ENCODE measurements at places on chromosomes 5 and 9.

- DNase-seq = no peak
Measured at GRCh38 chr5:144315026-144315425, 144.4 kb downstream of the KCTD16 start.

DNA sequence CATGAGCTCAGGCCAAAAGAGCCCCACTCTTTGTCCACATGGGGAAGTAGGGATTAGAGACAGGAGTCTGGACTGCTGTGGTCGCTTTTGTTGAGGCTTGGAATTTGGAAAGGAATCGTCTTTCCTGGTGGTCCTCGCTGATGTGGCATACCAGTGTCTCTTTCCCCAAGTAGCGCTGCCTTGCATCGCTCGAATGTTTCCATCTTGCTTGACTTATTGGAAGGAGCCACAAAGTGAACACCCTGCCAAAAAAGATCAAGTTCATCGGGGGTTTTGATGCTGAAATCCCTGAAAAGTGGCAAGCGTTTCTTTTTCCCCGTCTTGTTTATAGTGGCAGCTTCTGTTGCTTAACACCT is 161.3 kb downstream of the MACROH2A1 start:
- no peak for DNase-seq

DNA sequence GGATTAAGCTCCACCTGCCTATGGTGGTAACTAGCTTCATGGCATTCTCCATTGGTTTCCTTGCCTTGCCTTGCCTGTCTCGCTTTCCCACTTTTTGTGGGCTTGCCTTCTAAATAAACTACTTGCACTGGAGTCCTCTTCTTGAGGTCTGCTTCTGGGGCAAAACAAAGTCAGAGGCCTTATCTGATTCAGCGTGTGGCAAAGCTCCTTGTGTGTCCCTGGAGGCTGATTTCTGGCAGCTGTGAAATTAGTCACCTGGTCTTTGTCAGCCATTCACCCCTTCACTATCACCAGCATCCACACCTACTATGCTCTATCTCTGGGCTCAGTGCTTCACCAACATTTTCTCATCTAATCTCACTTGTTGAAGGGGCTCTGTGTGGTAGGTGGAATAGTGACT is 176.2 kb downstream of the SEC61B start:
- no peak for DNase-seq

DNA sequence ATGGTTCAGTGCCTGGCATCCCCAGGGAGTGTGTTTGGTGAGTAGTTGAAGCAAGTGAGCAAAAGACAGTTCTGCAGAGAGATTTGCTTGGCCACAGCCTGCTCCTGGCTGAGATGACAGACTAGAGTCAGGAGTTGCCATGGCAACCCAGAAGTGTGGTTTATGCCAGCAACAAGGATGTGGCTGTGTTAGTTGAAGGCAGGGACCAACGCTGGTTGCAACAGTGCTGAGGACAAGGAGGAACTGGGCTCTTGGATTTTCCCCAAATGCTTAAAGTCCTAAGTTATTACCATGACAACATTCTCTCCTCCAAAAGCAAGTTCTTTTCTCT is 2.7 kb downstream of the NXNL2 start:
- DNase-seq = no peak

DNA sequence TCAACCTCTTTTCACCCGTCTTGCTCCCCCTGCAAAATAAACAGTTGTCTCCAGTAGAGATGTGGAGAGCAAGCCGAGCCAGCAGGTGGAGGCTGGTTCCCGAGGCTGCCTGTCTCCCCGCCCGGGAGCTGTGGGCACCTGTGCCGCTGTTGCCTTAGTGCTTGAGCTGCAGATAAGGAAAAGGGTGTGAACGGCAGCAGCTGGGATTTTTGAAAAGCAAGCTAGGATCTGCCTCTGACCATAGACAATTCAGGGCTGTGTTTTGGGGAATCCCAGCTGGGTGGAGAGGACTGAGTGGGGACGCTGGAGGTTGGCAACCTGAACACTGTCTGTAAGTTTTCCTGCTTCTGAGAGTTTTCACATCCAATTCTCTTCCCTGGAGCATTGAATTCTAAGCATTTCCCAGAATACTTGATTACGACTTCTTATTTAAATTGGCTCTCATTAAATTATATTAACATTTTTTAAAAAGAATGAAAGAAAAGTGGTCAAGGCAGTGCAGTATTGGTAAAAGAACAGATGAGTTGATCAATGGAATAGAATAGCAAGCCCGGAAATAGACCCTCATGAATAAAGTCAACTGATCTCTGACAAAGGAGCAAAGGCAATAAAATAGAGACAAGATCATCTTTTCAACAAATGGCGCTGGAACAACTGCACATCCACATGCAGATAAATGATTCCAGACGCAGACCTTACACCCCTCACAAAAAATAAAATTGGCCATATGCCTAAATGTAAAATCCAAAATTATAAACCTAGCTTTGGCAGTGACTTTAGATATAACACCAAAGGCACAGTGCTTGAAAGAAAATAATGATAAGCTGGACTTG is 9.7 kb downstream of the WNK2 start:
- DNase-seq = no peak

GRCh38 chr9:18947892-18948339 is 85.1 kb downstream of the SAXO1 start:
- no peak for DNase-seq

- no peak for DNase-seq
Measured at GRCh38 chr9:70352356-70352755, 62.1 kb downstream of the KLF9 start.

DNA sequence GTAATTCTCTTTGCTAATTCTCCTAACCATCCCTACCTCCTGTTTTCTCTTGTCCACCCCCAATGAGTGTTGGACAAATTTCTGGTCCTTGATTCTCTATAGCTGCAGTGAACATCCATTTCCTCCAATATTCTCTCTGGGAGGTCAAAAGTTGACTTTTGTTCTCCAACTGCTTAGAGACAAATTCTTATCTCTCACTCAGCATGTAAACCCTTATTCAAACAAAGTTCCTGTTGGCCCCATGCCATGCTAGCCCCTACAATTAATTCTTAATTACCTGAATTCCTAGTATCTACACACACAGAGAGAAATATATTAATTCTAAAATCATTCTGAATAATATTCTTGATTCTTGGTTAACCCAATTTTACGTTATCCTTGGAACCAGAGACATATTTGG is 472.9 kb upstream of the ACTBL2 start:
- DNase-seq = no peak

DNA sequence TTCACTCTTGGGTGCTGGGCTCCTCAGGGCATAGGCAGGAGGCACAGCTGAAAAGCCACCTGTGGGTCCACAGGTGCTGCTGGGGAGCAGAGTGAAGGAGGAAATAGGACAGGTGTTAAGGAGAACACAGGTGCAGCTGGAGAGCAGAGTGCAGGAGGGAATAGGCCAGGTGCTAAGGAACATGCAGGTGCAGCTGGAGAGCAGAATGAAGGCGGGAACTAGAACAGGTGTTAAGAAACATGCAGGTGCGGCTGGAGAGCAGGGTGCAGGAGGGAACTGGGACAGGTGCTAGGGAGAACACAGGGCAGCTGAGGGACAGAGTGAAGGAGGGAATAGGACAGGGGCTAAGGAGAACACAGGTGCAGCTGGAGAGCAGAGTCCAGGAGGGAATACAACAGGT is 43.8 kb upstream of the PLEKHG4B start:
- DNase-seq = no peak

DNA sequence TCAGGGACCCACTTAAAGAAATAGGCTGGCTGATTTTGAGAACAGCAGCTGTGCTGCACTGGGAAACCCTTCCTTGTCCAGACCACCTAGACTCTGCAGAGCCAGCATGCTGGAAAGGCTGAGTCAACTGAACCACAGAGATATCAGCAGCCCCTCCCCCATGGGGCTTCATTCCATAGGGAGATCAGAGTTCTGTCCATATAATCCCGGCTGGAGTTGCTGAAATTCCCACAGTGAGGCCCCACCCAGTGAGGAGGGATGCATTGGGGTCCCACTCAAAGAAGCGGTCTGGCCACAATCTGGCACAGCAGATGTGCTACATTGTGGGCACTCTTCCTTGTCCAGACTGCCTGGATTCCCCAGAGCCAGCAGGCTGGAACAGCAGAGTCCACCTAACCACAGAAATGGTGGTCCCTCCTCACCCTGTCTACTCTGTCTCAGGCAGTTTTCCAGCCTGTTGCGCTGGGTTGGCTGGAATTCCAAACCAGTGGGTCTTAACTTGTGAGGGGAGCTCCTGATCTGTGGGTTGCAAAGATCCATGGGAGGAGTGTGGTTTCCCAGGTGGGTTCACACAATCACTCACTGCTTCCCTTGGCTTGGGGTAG is 127.1 kb downstream of the RNF180 start:
- DNase-seq = no peak

- no peak for DNase-seq
Measured at GRCh38 chr5:84218546-84218945, 166.1 kb downstream of the EDIL3 start.

GRCh38 chr5:95907740-95908706 is 53.6 kb downstream of the ELL2 start:
- no peak for DNase-seq

DNA sequence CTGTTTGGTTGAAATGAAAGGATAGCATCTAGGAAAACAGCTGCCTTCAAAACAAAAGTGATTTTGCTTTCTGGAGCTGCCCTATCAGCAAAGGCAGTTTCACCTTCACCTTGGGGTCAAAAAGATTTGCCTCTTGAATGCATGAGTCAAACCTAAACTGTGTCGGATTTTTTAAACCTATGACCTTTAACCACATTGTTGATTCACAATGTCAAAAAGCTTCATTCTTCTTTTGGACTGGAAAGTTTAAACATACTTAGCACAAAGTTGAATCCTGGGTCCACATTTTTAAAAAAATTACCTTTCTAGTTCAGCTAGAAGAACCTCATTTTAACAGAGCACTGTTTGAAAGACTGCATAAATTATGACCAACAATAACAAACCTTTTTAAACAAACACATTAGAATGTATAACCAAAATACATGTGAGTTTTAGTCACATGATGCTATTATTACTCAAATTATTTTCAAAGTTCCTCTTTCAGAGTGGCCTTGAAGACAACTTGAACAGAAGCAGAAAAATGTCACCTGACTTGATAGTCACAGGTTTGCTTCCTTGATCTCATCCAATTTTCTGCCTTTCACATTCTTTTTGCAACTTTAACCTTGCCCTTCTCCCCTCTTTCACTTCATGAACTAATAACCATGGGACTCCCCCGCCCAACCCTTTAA is 109.7 kb upstream of the LHFPL2 start:
- no peak for DNase-seq

- DNase-seq = no peak
Measured at GRCh38 chr5:60611099-60611740, 88.7 kb downstream of the DEPDC1B start.

GRCh38 chr9:77541600-77541999 is 106.5 kb downstream of the GNA14 start:
- DNase-seq = no peak

DNA sequence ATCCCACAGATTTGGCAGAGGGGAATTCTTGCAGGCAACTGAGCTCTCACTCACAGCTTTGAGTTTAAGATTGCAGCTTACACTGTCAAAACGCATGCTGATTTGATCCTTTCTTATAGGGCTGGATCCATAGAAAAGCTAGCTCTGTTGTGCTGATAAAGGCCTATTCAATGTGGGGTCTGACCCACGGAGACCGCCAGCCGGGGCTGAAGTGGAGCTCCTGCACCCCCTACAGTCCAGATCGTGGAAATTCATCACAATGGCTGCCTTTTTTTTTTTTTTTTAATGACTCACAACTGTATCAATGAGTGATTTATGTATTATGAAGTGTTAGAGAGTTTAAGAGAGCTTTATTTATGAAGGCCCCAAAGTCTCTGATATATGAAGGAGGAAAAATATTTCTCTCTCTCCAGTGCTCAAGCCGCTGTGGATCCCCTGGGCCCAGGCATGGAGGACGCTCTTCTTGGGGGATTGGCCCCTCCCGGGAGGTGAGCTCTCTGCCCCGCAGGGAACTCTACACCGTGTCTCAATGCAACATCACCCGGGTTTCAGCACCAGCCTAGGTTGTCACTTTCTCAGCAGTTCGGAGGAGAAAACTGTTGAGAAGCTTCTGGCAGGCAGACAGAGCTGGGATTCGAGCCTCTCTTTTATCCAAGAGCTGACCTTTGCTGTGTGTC is 700.2 kb downstream of the IRX1 start:
- no peak for DNase-seq

- no peak for DNase-seq
Measured at GRCh38 chr9:133788045-133788818, 50.1 kb upstream of the SARDH start.

- peak; percentile 56 for DNase-seq
Measured at GRCh38 chr9:131237931-131238401, 38.3 kb downstream of the FAM78A start.
